Nephron progenitor cell (in vitro differentiated cells): ENCODE measurements at places on chromosomes 1 and 21.

DNA sequence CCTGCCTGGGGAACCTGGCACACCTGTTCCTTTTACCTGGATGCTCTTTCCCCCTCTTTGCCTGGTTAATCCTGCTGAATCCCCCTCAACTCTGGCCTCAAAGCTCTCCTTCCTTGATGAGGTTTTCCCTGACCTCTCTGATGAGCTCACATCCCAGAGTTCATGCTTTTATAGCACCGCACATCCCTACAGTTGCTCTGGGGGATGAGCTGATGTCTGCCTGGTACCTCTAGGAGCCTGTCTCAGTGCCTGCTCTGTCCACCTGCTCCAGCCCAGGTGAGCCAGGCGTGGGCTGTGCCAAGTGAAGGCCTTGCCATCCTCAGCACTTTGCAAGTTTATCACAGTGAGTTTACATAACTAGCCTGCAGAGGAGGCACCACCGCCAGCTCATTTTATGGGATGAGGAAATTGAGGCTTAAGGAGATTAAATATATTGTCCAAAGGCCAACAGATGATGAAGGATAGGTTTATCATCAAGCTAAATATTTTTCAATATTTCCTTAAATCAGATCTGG lies 58.6 kb upstream of the TMPRSS2 start:
- no peak for DNase-seq

DNA sequence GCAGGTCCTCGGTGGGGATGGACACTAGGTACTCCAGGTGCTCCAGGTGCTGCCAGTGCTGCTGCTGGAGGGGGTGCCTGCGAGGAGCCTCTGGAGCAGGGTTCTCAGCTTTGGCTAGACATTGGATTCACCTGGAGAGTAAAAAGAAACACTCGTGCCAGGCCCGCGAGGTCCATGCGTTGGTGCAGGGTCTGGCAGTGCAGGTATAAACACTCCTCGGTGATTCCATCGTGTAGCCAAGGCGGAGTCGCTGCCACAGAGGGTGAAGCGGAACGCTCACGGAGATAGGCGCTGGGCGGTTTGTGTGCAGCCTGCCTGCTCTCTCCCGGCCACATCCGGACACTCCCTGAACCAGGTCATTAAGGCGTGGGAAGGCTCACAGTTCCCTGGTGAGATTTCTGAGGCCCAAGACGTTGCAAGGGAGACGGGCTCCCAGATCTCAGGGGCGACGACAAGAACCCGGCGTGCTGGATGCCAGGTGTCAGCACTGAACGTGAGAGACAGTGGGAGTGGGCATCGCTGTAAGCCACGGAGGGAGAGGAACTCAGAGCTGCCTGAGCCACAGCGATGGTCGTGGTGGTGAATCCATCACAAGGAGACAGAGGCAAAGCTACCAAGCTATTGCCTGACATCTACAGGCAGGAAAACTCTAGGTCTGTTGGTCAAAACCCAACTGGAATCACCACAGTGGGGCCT lies 17.2 kb upstream of the SUMO3 start:
- no peak for DNase-seq

GRCh38 chr21:23475281-23476219 lies 2131.7 kb downstream of the MRPL39 start:
- no peak for DNase-seq

GRCh38 chr1:62796221-62796620 lies 12.3 kb downstream of the ATG4C start:
- DNase-seq, result no peak
